Activated naive CD4-positive, alpha-beta T cell treated with anti-CD3 and anti-CD28 coated beads, Interleukin-2, amount 10 ng/mL, durations not matched to agents 5 hours and 36 hours (primary cell): ENCODE measurements at places on chromosomes 2 and 18. TPM values are rescaled to one million over a fixed set of nuclear protein-coding genes. Genes with fewer than 3 reads are reported as not detected.

Gene POMC
- total RNA-seq = 2.8 TPM

Gene HOXD10
- not detected for total RNA-seq

Gene SALL3
- not detected for total RNA-seq

Gene ASXL3
- total RNA-seq = not detected

Gene CLIP4
- 34.8 TPM for total RNA-seq

Gene C2orf66
- total RNA-seq = 0.17 TPM

Gene KLHL30
- not detected for total RNA-seq

Gene MYO1B
- 2.2 TPM for total RNA-seq

Gene LBX2
- total RNA-seq = 0.35 TPM

Gene RBKS
- total RNA-seq = 1.3 TPM

Gene KIF3C
- 6.0 TPM for total RNA-seq
